NCI-H748 treated with DMSO at 0.1 percent for 48 hours (cell line): ENCODE measurements at places on chromosomes 3 and 15.
A peak's percentile ranks its signal among the peaks of the same experiment; 100 is the strongest.

DNA sequence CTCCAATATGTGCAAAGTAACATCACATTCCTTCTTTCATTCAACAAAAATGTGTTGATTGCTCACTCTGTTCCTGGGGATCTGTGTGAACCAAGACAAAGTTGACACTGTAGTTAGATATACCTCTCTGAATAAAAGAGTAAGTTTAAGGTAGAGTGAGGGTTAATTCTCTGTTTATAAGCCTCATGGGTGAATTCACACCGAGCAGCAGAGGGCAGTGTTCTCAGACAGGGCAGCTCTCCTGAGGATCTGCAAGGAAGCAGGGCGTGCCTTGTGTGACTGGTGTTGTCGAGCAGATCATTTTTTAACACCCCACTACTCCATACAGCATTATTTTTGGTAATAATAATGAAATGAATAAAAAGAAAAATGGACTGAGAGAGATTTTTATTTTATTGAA is 34.4 kb downstream of the PAQR9 start:
- peak; percentile 4 for DNase-seq

DNA sequence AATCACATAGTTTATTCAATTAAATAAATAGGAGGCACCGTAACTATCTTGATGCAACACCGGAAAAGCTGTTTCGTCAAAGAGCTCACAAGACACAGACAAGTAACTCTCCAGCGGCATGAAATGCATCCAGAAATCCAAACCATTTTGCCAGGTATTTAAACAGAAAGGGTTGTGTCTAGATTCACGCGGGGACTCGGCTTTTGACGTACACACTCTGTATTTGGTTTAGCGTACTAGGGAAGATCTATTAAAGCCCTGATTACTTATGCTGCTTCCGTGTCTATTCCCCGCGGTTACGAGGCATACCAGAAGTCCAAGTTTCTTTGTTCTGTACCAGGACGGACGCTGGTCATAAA is 718 bp downstream of the BNIP2 start:
- no peak for DNase-seq

- DNase-seq: no peak
These were observed 134.0 kb upstream of the IL12A start for GRCh38 chr3:159854500-159855124.

DNA sequence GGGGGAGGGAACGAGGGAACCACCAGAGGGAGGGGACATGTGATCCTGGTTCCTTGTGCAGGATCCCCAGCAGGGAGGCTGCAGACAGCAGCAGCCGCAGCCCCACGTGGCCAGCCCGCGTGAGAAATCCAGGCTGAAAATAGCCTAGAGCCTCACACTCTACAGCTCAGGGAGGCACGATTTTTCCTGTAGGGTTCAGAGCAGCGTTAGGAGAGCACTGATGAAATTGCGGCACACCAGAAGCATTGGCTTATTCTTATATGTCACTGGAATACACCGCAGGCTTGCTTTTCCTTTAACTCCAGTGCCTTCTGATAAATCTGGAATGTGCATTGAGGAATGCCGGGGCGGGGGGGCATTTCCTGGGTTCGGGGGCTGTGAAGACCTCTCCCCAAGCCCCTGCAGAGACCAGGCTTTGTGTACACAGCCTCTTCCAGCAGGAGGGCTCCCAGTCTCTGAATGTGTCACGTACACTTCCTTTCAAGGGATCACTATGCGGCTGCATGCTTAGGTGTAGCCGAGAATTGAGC is 193.0 kb downstream of the ATP10A start:
- no peak for DNase-seq

- DNase-seq: no peak
These were observed 51.9 kb upstream of the MUC13 start for GRCh38 chr3:124986192-124987143.

GRCh38 chr3:26104851-26105251 is 315.0 kb downstream of the OXSM start:
- DNase-seq: no peak

DNA sequence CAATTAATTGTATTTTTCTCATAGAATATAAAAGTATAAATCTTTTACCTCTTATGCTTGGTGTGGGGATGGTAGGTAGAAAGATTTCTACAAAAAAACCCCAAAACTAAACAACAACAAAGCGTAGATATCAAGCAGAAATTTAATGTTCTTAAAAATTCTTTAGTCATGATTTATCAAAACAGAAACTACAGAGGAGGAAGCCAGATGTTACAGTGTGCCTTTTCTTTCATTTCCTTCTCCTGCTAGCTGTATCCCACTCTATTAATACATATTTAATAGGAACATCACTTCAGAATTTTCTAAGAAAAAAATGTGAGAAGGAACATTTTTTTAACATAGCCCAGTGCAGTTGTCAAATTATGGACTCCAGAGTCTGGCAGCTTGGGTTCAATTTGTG is 420.6 kb downstream of the TUSC7 start:
- no peak for DNase-seq

DNA sequence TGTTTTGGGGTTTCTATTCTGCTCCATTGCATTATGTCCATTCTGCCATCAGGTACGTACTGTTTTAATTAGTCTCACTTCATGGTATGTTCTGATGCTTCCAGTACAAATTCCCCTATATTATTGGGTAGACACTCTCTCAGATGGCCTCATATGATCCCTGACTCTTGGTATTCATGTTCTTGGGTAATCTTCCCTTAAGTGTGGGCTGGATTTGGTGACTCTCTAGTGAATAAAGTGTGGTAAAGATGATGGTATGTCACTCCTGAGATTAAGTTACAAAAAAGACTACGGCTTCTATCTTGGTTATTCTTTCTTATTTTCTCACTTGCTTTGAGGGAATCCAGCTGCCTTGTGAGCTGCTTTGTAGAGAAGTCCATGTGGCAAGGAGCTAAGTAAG is 89.6 kb upstream of the TBC1D5 start:
- no peak for DNase-seq

DNA sequence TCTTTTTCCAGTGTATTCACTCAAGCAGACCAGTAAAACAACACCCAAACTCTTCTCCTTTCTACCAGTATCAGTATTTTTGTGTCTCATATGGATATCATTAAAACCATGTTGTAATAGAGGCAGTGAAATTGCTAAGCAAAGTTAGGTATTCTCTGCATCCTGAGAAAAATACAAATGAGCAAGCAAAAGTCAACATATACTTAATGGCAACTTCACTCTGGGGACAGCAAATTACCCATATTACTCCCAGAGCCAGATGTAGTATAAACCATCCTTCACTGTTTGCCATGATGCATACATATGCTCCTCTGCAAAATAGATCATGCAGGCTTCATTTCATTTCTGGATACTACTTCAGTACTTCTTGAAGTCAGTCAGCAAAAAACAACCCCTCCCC is 22.1 kb downstream of the UBA5 start:
- DNase-seq: no peak

- DNase-seq: no peak
These were observed 278.9 kb upstream of the POU1F1 start for GRCh38 chr3:87555290-87555689.

- DNase-seq: no peak
These were observed 29.0 kb upstream of the NR2E3 start for GRCh38 chr15:71781179-71781964.

DNA sequence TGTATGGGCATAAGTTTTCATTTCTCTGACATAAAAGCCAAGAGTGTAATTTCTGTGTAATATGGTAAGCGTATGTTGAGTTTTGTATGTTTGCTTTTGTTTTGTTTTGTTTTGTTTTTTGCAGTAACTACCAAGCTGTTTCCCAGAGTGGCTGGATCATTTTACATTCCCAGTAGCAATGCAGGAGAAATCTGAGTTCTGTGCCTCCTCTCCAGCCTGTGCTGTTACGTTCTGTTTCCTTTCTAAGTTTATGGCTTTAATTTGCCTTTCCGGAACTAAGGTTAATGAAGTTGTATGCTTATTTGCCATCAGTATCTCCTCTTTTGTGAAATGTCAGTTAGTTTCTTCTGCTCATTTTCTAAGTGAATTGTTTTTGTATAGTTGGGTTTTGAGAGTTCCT is 307.8 kb downstream of the GABRG3 start:
- DNase-seq: no peak

- DNase-seq: no peak
These were observed 3.3 kb downstream of the NDUFAF3 start for GRCh38 chr3:49025005-49025792.
